A172 (cell line): ENCODE measurements at places on chromosomes 4 and X.

DNA sequence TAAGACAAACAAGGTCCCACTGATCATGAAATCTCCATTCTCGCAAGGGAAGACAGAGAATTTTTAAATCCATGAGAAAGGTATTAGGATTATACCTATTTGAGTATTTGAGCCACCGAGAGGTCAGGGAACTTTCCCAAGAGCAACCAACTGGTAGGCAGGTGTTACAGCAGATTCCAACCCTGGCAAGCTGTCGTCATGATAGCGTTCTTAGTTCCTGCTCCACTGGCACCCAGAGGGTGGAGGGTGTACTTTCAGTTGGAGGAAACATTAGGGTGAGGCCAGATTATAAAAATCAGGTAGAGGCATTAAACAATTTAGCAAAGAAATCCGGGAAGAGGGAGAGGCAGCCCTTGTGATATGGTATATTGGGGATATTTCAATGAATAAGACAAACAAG is 23.3 kb downstream of the COQ2 start:
- no peak for DNase-seq

- DNase-seq: no peak
Observed at GRCh38 chrX:40006106-40007017, 91.4 kb downstream of the BCOR start.

- DNase-seq: no peak
Observed at GRCh38 chrX:80807606-80807991, 2.1 kb downstream of the BRWD3 start.

DNA sequence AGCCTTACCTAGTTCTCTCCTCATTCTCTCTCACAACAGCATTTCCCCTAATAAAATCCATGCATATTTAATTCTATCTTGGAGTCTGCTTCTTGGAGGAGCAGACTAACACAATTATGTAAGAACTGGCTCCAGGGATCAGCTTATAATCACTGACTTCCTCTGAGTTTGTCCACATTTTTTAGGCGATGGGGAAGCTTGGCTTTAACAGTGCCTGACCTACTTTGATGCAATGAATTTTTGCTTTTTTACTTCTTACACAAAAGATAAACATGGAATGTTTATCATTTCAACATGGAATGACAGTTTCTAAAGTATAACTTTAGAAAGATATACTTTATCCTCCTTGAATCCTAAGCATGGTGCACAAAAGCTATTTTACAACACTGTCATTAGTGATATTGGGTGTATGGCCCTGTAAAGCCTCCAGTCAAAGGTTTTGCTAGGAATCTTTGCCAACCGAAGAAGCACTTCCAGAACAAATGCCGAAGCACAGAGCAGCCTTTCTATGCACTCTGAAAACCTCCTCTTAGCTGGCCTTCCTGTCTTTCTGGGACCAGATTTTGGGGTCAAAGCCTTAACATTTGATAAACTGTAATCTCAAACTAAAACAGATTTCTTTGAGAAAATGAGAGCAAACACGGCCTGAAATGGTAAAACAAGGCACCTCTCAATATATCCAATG is 736 bp downstream of the BDH2 start:
- DNase-seq: no peak

- no peak for DNase-seq
Observed at GRCh38 chr4:94931626-94932025, 173.9 kb downstream of the BMPR1B start.

GRCh38 chr4:5618051-5618960 is 90.1 kb downstream of the EVC2 start:
- no peak for DNase-seq

- no peak for DNase-seq
Observed at GRCh38 chrX:585115-585808, 45.3 kb upstream of the SHOX start.
